Activated CD4-positive, alpha-beta T cell treated with anti-CD3 and anti-CD28 coated beads, Interleukin-10, Interleukin-2, amounts not matched to agents 100 ng/mL and 50 ng/mL, durations not matched to agents 16 hours and 8 hours (primary cell): ENCODE measurements at places on chromosomes 1 and 21.

DNA sequence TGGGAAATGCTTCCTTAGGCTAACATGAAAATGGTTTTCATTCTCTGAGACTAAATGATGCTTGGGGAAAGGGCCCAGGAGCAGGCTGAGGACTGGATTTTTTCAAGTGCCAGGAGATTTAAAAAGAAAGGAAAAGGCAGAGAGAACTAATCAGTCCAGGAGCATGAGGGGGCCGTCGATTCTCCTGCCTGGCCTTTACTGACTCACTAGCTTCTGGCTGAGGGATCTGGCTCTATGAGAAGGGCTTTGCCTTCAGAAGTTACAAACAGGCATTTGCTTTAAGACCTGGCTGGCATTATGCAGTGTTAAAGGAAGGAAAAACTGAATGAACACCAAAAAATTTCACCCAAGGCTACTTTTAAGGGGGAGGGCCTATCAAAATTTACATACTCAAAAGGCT lies 359.2 kb downstream of the PBX1 start:
- no peak for DNase-seq

DNA sequence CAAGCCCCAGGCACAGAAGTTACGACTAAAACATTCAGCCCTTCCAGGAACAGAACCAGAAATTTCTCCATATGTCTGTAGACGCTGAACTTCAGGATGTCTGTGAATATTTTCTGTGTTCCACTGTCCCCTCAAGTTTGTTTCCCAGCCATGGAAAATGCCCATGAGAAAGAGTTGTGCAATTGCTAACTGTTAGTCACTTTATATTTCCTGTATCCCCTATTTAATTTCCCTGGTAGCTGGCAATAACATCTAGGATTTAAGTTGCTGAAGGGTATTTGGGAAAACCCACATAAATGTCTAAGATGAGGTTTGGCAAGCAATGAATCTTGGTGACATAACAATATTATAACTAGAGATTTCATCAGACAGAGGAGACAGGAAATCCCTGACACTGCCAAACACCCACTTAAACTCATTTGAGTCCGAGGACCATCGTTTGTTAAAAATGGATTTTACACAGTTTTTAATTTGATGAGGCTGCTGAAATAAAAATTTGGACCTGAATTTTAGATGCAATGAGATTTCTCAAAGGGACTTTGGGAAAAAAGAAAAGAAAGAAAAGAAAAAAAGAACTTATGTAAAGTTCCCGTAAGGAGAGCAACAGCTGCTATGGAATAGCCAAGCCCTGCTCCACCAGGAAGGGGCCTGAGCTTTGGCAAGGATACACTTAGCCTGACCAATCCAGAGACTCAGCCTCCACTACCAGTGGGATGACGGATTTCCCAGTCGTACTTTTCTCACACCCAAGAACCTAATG lies 21.8 kb upstream of the ERRFI1 start:
- no peak for DNase-seq

DNA sequence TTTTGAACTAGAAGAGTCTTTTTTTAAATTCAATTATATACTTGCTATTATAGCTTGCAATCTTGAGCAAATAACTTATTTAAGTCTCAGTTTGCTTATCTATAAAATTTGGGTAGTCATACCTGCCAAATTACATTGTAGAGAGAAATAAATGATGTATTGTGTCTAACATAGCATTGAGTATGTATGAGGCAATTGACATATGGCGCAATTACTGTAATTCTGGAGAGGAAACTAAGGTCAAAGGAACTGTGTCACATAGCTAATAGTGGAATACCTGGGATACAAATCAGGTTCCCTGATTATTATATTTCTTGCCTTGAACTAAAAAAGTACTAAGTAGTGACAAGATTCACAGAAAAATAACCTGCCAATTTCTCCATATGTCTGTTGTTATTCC lies 302.5 kb downstream of the PDE4B start:
- no peak for DNase-seq

GRCh38 chr1:4431491-4431890 lies 222.9 kb upstream of the AJAP1 start:
- no peak for DNase-seq

GRCh38 chr1:236673289-236673919 lies 12.9 kb upstream of the ACTN2 start:
- no peak for DNase-seq

DNA sequence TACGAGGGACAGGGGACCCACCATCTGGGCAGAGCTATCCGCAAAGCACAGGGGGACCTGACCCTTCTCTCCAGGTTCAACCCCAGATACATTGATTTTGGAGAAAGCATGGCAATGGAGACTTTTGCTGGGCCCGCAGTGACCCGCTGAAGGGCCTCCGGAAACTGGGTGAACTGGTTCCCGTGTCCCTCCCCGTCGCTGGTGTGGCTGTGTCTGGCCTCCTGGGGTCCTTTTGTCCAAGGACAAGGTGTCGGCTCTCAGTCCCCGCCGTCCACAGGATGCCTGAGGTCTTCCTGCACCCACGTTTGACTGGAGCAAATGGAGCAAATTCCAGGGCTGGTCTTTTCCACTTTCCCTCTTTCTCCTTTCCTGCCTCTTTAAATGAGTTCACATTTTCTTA lies 176.3 kb downstream of the PRDM16 start:
- DNase-seq: no peak

DNA sequence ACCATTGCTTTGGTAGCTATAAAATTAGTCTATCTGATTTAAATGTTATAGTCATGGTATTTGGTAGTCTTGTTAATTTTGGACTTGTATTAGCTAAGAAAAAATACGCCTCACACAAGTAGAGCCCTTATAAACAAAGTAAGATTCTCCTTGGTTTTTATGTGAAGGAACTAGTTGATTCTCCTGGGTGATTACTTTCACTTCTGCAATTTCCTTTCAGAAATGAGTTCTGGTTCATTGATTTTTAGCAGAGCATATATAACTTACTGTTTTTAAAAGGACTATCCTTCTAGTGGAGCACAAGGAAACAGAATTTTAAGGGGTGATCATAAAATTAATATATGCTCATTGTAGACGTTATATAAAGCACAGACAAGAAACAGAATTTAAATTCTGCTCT lies 120.1 kb downstream of the BACH1 start:
- DNase-seq: no peak

GRCh38 chr1:81453367-81453703 lies 347.4 kb upstream of the ADGRL2 start:
- no peak for DNase-seq

GRCh38 chr1:114270282-114270681 lies 116.6 kb upstream of the SYT6 start:
- DNase-seq: no peak

- peak; percentile 64 for DNase-seq
Measured at GRCh38 chr1:198678901-198679329, 40.1 kb downstream of the PTPRC start.

DNA sequence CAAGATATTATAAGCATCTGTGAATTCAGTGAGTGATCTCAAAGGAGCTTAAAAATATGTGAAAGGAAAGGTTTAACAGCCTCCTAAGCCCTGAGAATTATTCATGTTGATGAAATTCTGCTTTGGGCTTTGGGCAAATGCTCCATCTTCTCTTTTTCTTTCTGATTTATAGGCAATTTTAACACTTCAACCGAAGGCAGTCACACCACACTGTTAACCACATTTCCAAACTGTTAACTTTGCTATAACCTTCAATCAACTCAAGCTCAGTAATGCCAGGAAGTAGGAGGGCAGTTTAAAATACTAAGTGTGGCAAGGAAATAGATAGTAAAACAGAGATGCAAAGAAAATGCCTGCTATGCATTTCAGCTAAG lies 54.4 kb upstream of the NEK7 start:
- DNase-seq: peak; percentile 62

GRCh38 chr1:209435654-209436566 lies 147.6 kb upstream of the CAMK1G start:
- DNase-seq: peak; percentile 53

GRCh38 chr21:45982092-45982757 lies 655 bp downstream of the COL6A1 start:
- DNase-seq: no peak

DNA sequence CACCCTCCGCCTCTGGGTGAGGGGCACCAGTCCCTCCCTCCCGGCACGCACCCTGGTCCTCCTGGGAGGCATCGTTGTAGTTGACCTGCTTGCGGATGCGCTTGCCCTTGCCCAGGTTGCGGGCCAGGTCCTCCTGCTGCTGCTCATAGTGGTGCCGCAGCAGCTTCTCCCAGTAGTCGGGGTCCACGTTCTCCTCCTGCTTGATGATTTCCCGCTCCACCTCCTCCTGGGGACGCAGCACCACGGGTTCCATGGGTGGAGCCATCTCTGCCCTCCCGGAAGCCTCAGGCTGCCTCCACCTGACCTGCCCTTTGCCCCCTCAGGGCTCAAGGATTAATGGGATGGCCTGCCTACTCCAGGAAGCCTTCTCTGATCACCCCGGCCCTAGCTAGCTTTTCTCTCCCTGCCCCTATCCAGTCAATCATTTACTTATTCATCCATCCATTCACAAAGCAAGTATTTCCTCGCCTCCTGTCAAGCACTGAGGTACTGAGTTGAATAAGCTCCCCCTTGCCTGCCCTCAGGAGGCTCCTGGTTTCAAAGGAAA lies 53.5 kb downstream of the CHD5 start:
- no peak for DNase-seq

- no peak for DNase-seq
Measured at GRCh38 chr1:81455481-81455880, 345.3 kb upstream of the ADGRL2 start.

GRCh38 chr1:183039330-183039729 lies 16.1 kb downstream of the LAMC1 start:
- no peak for DNase-seq

GRCh38 chr1:208772891-208773290 lies 528.7 kb upstream of the PLXNA2 start:
- DNase-seq: no peak

- no peak for DNase-seq
Measured at GRCh38 chr1:4301007-4301406, 353.4 kb upstream of the AJAP1 start.

- DNase-seq: no peak
Measured at GRCh38 chr1:220450927-220451326, 77.0 kb upstream of the MARK1 start.

DNA sequence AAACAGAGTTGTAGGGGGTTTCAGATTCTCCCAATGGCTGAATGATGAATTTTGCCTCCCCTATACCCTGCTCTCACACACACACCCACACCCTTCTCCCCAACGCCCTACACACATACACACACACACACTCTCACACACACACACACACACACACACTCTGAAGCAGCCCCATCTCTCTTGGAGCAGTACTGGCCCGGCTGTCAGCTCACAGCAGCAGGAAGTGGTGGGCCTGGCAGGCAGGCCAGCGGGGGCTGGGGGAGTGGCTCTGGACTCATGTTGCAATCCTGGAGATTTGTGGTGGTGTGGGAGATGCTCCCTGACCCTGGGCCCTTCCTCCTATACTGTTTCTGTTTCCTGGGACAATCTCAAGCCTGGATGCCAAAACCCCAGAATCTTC lies 2.2 kb downstream of the IKBKE start:
- DNase-seq: peak; percentile 62

DNA sequence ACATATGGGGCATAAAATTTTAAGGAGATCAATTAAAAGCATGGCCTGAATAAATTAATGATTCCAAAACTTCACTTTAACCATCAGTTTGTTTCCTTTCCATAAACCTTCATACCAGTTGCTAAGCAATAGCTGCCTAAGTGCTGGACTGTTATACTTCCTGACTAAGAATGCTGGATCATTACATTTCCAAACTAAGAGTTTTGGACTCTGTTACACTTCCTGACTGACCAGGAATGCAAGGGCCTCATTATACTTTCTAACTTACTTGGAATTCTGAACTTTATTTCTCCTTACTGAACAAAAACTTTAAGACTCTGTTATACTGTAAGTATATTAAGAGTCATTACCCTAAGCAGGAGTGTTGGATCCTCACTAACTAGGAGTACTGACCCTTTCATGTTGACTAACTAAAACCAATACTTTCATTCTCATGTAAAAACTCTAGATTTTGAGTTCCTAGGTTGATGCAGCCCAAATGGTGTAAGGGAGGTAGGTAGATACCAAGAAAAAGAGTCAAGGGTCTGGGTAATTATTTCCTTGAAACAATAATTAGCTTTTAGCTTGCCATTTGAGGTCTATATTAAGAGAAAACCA lies 118.2 kb downstream of the FAF1 start:
- DNase-seq: no peak

- DNase-seq: no peak
Measured at GRCh38 chr21:45844181-45844580, 137.4 kb upstream of the COL6A1 start.

DNA sequence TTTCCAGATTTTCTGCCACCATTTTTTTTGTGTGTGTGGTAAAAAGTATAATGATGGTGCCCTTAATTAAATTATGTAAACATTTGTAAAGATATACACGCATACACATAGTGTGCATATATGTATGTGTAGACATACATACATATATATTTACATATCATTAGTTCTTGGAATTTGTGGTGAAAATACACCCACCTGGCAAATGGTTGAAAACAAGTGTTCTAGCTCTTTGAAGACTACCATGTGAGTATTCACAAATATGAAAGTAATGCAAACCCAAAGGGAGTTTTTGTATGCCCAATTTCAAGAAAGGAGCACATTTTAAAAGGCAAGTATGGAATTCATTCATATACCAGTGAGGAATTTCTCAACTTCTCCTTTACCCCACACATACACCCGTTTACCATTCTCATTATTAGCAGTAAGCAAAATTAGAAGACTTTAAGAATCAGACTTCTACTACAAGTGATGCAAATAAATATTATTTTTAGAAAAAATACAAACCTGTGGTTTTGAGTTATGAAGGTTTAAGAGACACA lies 8.0 kb downstream of the RABGAP1L start:
- DNase-seq: no peak

- DNase-seq: peak; percentile 2
Measured at GRCh38 chr1:174074757-174075156, 52.6 kb upstream of the RC3H1 start.

- DNase-seq: no peak
Measured at GRCh38 chr1:5646486-5647149, 345.6 kb downstream of the NPHP4 start.

GRCh38 chr1:67978890-67979516 lies 71.4 kb downstream of the DIRAS3 start:
- no peak for DNase-seq

GRCh38 chr21:43972850-43973633 lies 39.1 kb upstream of the TRAPPC10 start:
- no peak for DNase-seq

DNA sequence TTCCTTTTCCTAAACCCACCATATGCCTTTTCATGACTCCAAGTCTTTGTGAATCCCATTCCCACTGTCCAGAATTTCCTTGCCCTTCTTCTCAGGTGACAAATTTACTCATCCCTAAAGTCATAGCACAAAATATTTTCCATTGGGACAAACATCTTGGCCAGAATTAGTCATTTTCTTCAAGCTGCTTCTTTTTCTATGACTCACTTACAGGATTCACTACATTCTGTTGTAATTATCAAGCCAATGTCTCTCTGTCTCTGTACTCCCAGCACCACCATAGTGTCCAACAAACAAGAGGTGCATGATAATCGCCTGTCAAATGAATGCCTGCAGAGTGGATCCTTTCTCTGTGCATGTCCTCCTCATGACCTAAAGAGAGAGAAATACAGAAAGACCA lies 37.8 kb downstream of the SGIP1 start:
- no peak for DNase-seq
